Neural progenitor cell (in vitro differentiated cells): ENCODE measurements at places on chromosomes 3 and 15. TPM values are rescaled to one million over a fixed set of nuclear protein-coding genes. Genes with fewer than 3 reads are reported as not detected.

MFSD1 gene
- total RNA-seq: 13.4 and 16.0 TPM in 2 replicates

LACTB gene
- 3.6 and 4.4 TPM in 2 replicates for total RNA-seq

ECE2 gene
- total RNA-seq: 0.15 TPM in 1 of 2 replicates, not detected in the other

KLHL40 gene
- total RNA-seq: not detected in 2 replicates

GPR15 gene
- not detected in 2 replicates for total RNA-seq

CNTN3 gene
- total RNA-seq: 0.21 and 0.40 TPM in 2 replicates

SGO1 gene
- total RNA-seq: 48.2 and 59.2 TPM in 2 replicates

FOXL2 gene
- not detected in 2 replicates for total RNA-seq

TRPM1 gene
- not detected in 2 replicates for total RNA-seq

DUOX1 gene
- total RNA-seq: 0.09 and 0.30 TPM in 2 replicates

DISP2 gene
- 0.06 TPM in 1 of 2 replicates, not detected in the other for total RNA-seq

MCTP2 gene
- total RNA-seq: 0.17 and 0.56 TPM in 2 replicates

FSTL1 gene
- 280 and 327 TPM in 2 replicates for total RNA-seq

LHFPL4 gene
- 0.32 and 2.7 TPM in 2 replicates for total RNA-seq

POU1F1 gene
- total RNA-seq: not detected in 2 replicates

DNA sequence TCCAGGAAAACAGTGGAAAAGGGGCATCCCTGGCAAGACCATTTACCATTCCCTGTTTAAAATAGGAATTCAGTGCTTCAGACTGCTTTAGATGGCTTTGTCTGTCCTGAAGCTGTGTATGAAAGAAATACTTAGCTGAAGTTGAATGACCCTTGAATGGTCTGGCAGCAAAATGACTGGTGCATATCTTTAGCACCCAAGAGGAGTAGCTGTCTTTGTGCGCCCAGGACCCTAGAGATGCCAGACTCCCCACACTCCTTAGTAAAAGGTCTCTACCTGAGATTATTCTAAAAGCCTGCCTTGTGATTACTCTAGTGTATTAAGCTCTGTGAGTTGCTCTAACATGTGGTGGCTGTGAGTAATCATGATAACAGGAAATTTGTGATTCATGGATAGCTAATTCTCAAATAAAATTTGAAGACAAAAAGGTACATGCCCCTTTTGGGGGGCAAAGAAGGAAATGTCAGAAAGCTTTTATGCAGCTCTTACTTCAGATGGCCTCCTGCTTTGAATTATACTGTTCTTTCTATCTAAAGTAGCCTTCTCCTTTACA lies 3.2 kb downstream of the MAPKBP1 start:
- DNase-seq: no peak

DNA sequence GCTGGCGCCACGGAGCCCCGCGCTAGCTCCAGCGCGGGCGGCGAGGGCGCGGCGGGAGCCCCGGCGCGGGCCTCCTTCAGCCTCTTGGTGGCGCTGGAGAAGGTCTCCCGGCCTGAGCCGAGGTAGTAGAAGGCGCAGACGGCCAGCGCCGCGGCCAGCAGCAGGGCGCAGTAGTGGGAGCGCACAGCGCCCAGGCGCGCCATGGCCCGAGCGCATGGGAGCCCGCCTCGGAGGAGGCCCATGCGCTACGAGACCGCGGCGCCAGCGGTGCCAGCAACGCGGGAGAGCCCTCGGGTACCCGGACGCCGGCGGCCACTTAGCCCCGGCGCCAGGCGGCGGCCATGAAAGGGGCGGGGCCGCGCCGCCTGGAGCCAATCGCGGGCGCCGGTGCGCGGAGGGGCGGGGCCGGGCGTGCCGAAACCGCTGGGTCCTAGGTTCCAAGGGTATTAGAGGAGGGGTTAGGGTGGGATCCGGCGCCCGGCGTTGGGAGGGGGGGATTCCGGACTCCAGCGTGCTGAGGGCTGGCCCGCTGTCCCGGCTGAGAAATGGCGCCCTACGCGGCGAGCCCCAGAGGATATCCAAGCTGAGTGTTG lies at the start of gene XXYLT1:
Gene XXYLT1, minus strand, starts transcription at position 343 of the 593 bp plus-strand sequence. Its CDS starts 101 bp downstream, at position 242.
- DNase-seq: peak; percentile 97

DNA sequence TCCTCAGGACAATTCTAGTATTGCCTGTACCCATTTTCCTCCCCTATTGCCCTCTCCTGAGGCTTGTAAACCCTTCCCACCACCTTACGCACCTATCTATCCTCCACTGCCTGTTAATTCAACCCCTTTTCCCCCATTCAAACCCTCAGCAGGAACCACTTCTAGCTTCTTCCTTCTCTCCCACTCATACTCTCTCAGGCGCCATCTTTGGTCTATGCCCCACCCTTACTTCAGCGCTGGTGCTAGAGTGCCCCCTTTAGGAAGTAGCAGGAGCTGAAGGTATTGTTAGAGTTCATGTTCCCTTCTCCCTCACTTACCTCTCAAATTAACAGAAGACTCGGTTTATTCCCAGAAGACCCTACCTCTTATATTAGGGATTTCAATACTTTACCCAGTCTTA lies 121.8 kb upstream of the NLGN1 start:
- no peak for DNase-seq

DNA sequence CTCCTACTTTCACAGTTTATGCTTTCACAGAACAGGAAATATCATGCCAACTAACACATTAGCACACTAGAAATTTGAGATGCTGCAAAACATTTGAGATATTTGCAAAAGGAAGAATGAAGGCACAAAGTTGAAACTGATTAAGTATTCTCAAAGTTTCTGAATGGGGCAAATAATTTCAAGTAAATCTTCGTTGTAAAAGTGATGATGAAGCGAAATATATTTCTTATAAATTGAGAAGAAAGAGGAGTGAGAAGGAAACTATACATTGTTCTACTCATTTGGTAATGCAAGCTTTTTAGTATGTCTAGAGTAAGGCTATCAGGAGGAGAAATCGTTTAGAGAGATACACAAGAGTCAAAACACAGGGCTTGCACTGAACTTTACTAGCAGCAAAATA lies 24.3 kb upstream of the LSAMP start:
- no peak for DNase-seq

DNA sequence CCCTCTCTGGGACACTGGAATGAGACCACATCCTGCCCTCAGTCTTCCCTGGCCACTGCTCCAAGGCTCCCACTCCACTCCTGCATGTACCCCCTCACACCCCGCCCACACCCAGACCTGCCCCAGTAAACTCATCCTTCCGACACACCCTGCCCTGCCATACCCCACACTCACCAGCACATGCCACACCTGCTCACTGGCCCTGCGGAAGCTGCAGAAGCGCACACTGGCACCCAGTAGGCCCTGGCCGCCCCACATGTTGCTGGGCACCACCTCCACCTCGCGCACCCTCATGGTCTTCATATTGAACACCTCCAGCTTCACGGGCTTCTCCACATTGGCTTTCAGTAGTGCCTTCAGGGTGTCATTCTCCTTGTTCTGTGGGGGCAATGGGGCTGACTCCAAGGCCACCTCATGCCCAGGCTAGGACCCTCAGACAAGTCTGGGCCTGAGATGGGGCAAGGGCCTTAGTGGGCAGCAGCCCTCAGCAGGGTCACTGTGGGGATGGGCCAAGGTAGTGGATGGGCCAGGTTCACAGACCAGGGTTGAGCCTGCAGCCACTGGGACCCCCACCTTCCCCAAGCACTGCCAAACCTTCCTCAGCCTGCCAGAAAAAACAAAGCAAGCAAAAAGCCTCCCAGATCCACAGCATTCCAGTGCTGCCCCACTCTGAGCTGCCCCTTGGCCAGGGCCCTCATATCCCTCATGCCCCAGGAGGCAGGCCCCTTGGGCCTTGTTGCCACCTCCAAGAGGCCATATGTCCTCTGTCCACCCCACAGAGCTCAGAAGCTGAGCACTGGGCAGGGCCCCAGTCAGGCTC lies 4.7 kb downstream of the GORASP1 start:
- no peak for DNase-seq

GRCh38 chr3:65251375-65251774 lies 563.6 kb upstream of the ADAMTS9 start:
- DNase-seq: no peak

DNA sequence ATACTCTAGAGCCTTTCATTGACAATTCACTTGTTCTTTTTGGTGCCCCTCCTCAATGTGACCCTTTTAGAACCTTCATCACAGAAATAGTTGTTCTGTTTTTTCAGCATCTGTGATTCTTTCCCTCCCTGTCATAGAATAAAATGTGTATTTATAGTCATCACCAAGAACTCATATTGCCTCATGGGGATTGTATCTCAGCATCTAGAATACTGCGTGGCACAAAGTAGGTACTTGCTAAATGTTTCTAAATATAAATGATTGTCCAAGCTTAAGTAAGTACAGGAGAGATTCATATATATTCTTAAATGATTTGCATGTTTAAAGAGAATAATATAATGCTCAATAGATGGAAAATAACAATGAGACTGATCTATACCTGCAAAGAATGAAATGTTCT lies 190.1 kb downstream of the FNDC3B start:
- DNase-seq: no peak

GRCh38 chr3:114698146-114699105 lies 404.6 kb downstream of the TIGIT start:
- DNase-seq: no peak

DNA sequence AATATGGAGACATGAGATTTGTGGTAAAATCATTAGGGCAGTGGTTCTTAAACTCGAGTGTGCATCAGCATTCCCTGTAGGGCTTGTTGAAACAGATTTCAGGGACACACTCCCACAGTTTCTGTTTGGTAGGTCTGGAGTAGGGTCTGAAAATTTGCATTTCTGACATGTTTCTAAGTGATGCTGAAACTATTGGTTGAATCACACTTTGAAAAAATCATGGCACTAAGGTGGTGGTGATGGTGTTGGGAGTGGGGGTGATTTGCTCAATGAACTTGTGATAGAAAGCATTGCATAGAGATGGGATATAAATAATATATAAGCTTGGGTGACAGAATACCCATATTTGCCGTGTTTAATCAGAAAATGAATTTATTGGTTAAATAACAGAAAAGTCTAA lies 11.3 kb downstream of the MITF start:
- no peak for DNase-seq

- DNase-seq: no peak
Observed at GRCh38 chr3:49470714-49471420, 800 bp downstream of the DAG1 start.

DNA sequence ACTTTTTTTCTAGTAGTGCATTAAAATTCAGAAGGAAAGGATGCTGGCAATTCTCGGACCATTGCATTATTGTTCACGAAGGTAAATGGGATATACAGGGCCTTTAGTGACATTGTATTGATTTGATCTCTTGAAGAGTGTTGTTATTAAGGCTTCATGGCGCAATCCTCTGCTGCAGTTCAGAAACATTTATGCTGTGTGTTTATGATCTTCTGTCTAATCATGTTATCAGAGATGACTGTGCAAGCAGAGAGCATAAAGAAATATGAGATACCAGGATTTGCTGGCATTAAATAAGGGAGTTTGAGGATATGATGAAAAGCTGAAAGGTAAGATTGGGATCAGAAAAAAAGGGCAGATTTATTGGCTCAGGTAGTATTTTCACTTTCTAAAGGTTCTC lies 180.6 kb downstream of the EPHA6 start:
- no peak for DNase-seq

GRCh38 chr15:100973351-100974111 lies 54.4 kb downstream of the LRRK1 start:
- peak; percentile 82 for DNase-seq

- DNase-seq: no peak
Observed at GRCh38 chr3:138781012-138781470, 53.7 kb downstream of the PIK3CB start.

GRCh38 chr3:83122774-83123350 lies 1361.4 kb upstream of the GBE1 start:
- no peak for DNase-seq

- DNase-seq: no peak
Observed at GRCh38 chr15:69469467-69470201, 17.0 kb downstream of the RPLP1 start.

DNA sequence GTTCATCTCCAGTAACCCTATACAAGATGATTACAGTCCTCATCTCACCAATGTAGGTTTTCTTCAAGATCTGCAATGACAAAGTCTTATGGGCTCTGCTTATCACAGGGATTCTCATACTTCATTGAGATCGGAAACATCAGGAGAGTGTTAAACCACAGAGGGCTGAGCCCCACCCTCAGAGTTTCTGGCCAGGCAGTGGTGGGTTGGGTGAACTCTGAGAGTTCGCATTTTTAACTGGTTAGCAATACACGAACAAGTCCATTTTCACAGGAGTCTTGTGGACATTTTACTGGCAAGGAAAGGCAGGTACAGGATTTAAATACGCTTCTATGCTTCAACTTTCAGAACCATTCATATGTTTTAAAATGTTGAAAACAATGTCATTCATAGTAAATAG lies 366.7 kb upstream of the ROBO2 start:
- no peak for DNase-seq

DNA sequence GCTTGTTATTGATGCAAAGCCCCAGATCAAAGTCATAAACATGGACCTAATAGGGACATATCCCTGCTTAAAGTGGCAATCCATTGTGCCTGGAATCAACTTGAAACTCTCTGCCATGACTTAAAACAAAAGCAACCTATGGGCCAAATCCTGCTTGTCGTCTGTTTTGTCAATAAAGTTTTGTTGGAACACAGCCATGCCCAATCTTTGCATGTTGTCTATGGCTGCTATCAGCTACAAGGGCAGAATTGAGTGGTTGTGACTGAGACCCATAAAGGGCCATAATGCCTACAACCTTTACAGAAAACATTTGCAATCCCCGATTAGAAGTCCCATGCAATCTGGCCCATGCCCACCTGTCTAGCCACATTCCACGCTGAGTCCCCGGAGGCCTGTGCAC lies 235.4 kb downstream of the PLCL2 start:
- no peak for DNase-seq

DNA sequence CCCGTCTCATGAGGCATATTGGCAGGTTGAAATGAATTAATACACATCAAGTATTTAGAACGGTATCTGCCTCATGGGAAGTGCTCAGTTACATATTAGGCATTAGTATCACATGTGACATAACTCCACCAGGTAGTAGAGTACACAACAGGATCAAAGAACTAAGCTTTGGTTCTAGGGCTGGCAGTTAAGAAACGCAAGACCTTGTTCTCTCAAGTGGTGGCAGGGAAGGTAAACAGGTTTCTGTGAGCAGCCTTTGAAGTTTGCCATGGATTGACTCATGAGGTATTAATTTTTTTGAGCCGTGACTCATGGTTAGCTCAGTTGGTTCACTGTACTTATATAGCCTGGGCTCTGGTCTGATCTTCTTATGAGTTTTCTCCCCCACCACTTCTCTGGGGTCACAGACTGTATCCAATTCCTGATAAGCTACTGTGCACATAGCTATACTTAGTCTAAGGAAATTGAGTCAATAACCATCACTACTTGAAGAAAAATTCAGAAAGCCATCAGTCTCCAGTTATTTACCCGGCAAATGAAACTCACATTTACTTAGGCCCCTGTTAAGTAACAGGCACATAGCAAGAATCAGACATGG lies 155.6 kb upstream of the STT3B start:
- no peak for DNase-seq

DNA sequence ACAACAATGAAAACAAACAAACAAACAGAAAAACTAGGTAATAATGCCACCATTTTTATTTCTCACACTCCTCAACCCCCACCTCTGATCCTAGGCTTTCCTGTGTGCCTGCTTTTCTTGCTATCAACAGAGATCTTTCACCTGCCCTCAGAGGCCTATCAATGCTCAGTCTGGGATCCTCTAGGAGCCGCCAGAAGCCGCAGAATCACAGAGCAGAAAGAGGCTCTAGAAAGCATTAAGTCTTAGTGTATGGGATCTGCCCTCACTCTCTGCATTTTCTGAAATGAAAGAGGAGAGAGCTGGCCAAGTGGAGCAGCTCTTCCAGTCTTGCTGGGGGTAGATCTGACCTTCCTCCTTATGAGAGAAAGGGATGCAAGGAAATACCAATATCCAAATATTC lies 306.8 kb downstream of the TUSC7 start:
- peak; percentile 67 for DNase-seq

- no peak for DNase-seq
Observed at GRCh38 chr3:153621953-153622352, 459.9 kb downstream of the RAP2B start.

- no peak for DNase-seq
Observed at GRCh38 chr3:139715166-139715565, 37.4 kb upstream of the NMNAT3 start.
